Melanocyte of skin (primary cell): ENCODE measurements at places on chromosomes 13 and 19. TPM values are rescaled to one million over a fixed set of nuclear protein-coding genes. Genes with fewer than 3 reads are reported as not detected.

Gene FFAR3
- total RNA-seq = not detected in 2 replicates

Gene TMEM255B
- total RNA-seq = under 0.01 TPM in 2 replicates

Gene VSTM1
- total RNA-seq = not detected in 2 replicates

Gene DZIP1
- total RNA-seq = 12.4 and 36.7 TPM in 2 replicates

Gene CFAP97D2
- not detected in 2 replicates for total RNA-seq

Gene PLIN4
- under 0.01 TPM in 1 of 2 replicates, not detected in the other for total RNA-seq

Gene ZNF382
- 17.4 and 21.0 TPM in 2 replicates for total RNA-seq

Gene ZNF90
- 4.2 and 7.0 TPM in 2 replicates for total RNA-seq

Gene RDH8
- 2.7 and 10.6 TPM in 2 replicates for total RNA-seq

Gene ANGPTL8
- total RNA-seq = not detected in 2 replicates

Gene C1QTNF9
- not detected in 2 replicates for total RNA-seq

Gene PLK5
- not detected in 2 replicates for total RNA-seq

Gene SLC8A2
- total RNA-seq = 0.36 and 1.0 TPM in 2 replicates

Gene ZNF304
- total RNA-seq = 9.7 and 10.8 TPM in 2 replicates

Gene ZNF724
- 8.7 and 12.8 TPM in 2 replicates for total RNA-seq

Gene MAST3
- total RNA-seq = 3.1 and 4.4 TPM in 2 replicates
